Stimulated activated CD8-positive, alpha-beta memory T cell treated with anti-CD3 and anti-CD28 coated beads, Interleukin-7, amount 100 ng/mL, for 1 hour (primary cell): ENCODE measurements at places on chromosomes 12 and 14.

DNA sequence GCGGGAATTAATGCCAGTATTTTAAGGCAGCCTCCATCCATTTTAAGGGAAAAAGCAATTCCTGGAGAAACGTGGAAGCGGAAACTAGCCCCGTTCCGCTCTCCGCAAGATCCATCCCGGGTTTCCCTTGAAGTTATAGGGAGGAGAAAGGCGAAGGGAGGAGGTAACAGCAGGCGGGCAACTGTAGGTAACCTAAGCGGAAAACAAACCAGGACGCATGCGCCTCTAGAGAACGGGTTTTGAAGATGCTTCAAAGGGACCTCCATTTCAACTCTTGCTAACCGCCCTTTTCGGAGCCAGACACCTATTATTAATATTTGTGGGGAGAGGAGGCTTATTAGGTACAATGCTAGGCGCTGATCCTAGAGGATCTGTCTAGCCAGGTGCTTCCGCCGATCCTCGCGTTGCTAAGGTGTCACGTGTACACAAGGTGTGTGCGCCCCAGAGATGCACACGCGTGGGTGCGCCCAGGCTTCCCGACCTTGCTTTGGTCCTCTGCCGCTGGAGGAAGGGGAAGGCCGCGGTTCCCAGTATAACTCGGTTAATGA, 6.2 kb downstream of the TBX5 start:
- no peak for DNase-seq

GRCh38 chr14:69953266-69953915, 74.2 kb downstream of the SMOC1 start:
- no peak for DNase-seq

DNA sequence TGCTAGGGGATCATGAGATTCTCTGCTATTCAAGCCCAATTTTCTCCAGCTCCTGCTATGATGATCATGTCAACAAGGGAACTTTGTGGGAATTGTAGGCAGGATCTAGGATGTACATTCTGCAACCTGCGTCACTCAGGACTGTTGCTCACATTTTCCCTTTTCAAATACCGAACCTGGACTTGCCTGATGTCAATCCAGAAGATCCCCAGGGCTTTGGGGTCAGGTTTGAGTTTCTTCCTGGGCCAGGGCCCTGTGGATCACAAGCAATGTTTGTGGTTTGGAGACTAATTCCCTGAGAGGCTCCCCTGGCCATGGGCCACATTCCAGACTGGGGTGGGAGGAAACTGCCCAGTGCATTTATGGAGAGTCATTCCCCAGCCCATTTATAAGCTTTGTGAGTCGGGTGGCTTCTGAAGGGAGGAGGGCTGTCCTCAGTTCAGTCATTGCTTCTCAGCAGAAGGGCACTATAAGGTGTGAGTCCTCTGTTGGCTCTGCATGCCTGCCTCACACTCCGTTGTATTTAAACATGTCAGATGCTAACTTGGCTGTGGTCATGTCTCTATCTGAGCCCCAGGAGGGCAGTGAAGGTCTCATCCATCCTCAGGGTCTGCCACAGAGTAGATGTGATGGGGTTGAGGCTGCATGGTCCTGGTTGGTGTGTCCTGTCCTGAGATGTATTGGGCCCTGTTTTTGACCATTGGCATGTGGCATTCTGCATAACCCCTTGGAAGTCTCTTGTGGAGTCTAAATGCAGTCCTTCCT, 6.5 kb downstream of the KRT86 start:
- no peak for DNase-seq

DNA sequence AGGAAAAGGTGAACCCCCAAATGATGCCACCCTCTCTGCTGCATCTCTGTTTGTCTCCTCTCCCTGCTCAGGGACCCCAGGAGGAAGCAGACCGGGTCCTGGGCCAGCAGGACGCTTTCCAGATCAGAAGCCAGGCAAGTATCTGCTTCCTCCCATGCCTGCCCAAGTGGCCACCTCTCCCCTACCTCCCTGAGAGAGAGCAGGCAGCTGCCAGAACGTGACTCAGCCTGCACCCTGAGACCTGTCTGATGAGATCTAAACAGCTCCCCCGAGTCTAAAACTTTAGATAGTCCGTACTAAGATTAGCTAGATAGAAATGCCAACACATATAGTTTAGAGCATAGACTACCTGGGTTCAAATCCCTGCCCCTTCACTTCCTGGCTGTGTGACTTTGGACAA, 31.2 kb upstream of the OAS1 start:
- no peak for DNase-seq

GRCh38 chr14:75917322-75917945, 64.4 kb downstream of the TGFB3 start:
- no peak for DNase-seq

GRCh38 chr14:53956427-53957201, at the start of gene BMP4:
Gene BMP4 (minus strand): TSS chr14:53956825. CDS start chr14:53952222, 4,603 bp downstream.
- no peak for DNase-seq

DNA sequence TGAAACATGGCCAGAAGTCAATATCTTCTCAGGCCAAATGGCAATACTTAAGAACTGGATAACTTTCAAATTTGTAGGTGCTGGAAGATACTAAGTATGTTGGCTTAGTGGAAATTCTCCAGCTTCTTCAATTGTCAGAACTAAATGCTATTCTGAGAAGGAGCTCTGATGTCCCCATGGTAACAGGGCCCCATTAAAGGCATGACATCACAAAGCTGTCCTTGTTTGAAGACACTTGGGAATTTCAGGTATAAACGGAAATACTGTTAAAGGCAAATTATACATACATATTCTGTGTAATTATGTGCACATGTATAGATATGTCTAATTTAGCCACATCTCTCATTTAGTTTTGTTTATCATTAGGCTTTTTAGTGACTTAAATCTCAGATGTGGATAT, 210.0 kb upstream of the SEL1L start:
- no peak for DNase-seq

DNA sequence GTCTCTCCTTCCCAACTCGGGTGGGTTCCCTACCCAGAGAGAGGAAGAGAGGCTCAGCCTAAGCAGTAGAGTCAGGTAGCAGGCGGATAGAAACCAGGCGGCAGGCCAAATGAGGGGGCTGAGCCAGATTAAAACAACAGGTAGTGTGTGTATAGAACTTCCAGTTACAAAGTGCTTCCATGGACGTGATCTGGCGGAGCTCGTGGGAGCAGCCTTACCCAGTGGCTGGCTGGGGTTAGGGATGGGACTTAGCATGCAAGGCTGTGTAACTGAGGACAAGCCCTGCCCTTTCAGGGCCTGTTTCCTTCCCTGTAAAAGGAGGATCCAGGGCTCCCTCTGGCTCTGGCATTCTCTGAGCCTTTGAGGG, 8.3 kb downstream of the KRT80 start:
- DNase-seq: no peak

DNA sequence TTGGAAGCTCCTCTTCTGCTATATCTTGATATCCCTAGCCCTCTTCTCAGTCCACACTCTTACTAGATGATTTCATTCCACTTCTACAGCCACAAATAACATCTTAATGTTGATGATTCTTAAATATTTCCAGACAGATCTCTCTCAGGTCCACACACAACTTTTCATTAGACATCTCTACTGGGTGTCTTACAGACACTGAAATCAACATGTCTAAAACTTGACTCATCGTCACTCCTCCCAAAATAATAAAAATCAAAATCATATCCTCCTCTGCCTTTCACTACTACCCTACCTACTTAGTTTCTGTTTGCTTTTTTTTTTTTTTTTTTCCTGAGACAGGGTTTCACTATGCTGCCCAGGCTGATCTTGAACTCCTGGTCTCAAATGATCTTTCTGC, 11.9 kb downstream of the PRDM4 start:
- no peak for DNase-seq

DNA sequence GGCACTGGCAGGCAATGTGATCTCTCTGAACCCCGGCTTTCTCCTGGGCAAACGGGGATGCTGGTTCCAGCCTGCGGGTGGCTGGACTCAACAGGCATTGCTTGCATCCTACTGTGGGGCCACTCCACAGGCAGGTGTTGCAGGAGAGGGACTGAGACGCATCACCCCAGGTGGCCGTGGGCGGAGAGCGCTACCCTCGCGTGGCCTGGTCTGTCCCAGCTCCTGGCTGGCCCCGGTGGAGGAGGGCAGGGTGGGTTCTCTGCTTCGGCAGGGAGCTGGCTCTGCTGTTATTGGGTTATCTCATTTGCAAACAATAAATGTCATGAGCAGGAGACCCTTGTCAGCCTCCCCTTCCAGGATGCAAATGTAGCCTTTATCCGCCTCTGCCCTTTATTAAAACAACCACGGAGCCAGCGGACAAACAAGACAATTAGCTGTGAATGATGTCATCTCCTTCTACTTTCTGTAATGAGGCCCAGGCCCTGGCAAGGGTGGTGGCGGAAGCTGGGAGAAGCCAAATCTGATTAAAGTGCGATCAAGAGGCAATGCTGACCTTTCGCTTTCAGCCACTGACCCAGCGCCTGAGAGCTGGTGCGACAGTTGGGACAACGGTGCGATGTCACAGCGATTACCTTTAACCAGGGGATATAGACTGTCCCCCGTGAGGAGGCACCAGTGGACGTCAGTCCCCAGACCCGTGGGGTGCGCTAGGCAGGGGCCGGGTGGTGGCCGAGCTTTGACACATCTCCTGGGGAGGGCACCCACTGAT, 161.8 kb downstream of the KIF26A start:
- DNase-seq: no peak

- no peak for DNase-seq
Measured at GRCh38 chr14:68441542-68441941, 351.3 kb downstream of the ZFP36L1 start.

- no peak for DNase-seq
Measured at GRCh38 chr14:99931308-99931707, 133.9 kb upstream of the EVL start.

- no peak for DNase-seq
Measured at GRCh38 chr12:4506870-4507269, 31.8 kb upstream of the RAD51AP1 start.

DNA sequence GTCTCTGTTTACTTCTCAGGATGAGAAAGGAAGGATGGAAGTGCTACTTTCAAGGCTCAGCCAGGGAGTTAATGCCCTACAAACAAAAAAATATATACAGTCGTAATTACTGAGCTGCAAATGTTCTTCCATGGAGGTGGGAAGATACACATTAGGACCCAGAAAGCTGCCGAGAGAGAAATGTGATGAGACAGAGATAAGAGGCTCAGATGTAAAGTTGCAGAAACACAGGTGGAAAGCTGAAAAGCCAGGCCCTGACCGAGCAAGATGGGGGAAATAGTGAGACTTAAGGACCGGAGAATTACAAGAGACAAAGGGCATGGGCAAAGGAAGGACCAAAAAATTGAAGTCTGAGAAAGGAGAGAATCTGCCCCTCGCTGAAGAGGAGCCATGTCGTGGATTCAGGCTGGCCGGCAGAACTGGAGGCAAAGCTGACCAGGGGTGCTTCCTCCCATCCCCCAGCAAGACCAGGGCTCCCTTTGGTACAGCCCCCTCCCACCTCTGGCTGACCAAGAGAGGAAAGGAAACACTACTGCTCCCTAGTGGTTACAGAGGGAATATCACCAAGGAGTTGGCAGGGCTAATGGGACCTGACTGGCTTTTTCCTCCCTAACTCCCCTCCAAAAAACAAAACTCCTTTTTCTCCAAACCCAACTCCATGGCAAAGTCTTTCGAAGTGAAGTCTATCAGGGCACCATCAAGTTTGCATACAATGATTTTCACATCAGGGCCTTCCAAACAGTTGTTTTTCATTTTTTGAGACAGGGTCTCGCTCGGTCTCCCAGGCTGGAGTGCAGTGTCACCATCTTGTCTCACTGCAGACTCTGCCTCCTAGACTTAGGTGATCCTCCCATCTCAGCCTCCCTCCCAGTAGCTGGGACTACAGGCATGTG, 12.1 kb downstream of the ZFHX2 start:
- DNase-seq: no peak

GRCh38 chr12:42162193-42162592, 17.5 kb upstream of the GXYLT1 start:
- DNase-seq: no peak

DNA sequence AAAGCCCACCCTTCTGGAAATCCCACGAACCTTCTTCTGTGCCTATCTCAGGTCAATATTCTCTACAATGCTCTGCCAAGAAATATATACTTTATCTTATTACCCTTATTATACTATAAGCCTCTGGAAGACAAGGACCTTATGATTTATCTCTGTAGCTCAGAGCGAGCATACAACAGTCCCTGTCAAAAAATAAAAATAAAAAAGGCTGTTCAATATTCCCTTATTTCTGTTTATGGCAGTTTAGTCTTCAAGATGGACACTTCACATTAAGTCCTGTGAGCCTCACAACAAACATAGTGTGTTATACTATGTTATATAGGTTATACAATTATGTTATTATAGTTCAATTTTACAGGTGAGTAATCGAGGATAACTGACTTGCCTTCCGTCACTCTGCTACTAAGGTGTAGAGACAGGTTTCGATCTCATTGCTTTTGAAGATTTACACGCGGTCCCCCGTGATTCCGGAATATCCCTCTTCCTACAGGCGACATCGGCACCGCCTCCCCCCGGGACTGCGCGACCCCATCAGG, 562 bp downstream of the EAPP start:
- no peak for DNase-seq

- DNase-seq: no peak
Measured at GRCh38 chr14:52950898-52951680, at the start of gene FERMT2. Gene FERMT2 (minus strand): TSS chr14:52951050. CDS start chr14:52950568, 482 bp downstream.

GRCh38 chr14:81952917-81953316, 419.3 kb upstream of the SEL1L start:
- no peak for DNase-seq

DNA sequence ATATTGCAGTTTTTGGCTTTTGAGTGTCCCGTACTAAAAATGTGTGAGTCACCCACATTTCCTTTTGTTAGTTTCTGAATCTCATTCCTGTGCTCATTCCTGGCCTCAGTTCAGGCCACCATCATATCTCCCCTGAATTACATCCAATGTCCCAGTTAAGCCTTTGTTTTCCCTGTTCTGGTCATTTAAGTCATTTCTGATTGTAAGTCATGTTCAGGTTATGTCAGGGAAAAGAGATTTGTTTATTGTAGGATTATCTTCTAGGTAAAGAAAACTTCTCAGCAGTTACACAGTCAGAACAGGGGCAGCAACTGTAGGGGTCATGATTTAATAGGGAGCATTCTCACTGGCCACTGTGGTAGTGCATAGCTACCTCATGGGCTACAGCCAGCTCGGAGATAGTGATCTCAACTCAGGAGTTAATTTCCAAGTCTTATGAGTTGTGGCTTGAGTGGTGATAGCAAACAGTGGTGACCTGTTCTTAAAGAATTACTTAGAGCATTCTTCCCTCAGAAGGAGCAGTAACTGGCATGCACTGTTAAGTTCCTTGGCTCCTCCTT, 6.7 kb downstream of the DDX47 start:
- DNase-seq: no peak

GRCh38 chr12:65511134-65511834, 232.8 kb downstream of the MSRB3 start:
- no peak for DNase-seq

GRCh38 chr12:74537707-74538385, at the start of gene ATXN7L3B:
Gene ATXN7L3B (plus strand): TSS chr12:74537835. CDS start chr12:74538113, 278 bp downstream.
- DNase-seq: peak; percentile 90
